Neural crest cell (in vitro differentiated cells): ENCODE measurements at places on chromosomes 3 and 15.

DNA sequence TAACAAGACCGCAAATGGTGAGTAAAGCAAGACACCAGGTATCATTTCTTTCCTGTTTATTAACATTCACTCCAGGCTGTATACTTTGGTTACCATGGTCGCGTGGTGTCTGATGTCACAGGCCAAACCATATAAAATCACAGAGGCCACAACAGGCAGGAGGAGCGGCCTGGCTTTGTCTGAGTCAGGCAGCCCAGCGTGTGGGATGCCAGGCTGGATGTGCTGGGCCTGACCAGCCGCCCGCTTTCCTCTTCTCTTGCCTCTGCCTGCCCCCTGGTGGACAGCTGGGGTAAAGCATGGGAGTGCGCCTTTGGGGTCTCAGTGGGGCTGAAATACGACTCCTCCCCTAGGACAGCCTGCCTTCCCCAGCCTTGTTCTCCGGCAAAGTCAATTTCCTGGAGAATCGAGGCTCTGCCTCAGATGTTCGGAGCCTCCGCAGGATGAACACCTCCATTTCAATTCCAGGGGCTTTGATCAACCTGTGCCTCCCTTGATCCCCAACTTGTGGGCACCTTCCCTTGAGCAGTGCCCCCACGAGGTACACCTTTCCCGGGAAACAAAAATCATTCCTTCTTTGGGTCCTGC is 78.2 kb downstream of the CCNL1 start:
- peak; percentile 100 for DNase-seq

GRCh38 chr3:98215051-98215450 is 48.6 kb downstream of the OR5H15 start:
- DNase-seq, result no peak

DNA sequence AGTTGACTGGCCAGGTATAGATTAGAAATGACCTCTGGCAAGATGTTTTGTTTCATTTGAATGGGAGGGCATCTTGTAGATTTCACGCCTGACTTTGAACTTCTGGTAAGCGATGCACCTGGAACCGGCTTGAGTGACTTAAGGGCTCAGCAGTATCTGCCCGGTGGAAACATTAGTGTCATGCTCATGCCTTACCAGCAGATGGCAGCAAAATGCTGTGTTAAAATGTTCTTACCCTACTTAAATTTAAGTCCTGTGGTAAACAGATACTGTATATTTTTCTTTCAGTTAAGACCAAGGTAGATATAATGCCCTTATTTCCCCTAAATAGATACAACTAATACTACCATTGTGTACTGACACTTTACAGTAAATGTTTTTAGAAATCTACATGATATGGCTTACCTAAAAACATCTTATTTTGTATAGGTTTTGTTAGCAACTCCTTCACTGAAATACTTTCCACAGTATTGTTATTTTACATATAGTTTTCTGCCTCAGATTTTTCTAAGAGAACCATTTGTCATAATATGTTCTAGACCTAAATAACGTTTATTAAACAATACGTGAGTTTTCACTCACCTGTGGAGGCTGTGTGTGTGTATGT is 25.5 kb downstream of the ASB7 start:
- DNase-seq, result peak; percentile 69

DNA sequence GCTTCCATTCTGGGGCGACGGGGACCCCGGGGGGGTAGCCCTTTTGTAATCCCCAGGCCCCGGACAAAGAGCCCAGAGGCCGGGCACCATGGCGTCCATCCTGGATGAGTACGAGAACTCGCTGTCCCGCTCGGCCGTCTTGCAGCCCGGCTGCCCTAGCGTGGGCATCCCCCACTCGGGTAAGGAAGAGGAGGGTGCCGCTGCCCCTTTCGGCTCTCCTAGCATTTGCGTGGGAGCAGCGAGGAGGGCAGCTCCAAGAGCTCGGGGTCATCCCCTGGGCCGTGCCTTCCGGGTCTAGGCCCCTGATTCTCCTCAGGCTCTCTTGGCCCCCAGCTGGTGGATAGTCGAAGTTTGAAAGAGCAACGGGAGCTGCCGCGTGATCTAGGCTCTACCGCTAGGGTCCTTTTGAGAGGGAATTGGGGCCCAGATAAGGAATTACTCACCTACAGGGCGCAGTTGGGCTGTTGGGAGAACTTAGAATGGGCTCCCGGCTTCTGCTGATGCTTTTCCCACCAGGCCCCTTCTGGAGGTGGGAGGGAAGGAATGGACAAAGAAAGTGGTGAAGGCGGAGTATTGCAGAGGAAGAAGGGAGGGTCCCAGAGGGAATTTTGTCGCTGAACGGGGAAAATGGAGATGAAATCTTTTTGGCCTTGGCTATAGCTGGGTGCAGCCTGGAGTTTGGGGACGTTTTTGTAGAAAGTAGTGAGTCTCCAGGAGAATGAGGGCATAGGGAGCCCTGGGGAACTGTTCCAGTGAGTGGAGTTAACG is 615 bp downstream of the VPS18 start:
- peak; percentile 56 for DNase-seq

DNA sequence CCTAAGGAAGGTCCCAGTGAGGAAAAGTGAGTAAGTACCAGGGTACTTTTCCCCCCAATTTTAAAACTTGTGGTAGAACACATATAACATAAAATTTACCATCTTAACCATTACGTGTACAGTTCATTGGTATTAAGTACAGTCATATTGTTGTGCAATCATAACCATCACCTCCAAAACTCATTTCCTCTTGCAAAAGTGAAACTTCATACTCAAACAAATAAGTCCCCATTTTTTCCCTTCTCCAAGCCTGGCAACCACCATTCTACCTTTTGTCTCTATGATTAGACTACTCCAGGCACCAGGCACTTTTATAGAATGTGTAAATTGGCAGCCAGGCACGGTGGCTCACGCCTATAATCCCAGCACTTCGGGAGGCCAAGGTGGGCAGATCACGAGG is 12.2 kb downstream of the PRC1 start:
- no peak for DNase-seq

GRCh38 chr3:197450308-197450707 is 105.5 kb downstream of the BDH1 start:
- no peak for DNase-seq

GRCh38 chr15:78069052-78069414 is 8.5 kb downstream of the TBC1D2B start:
- DNase-seq, result no peak

- DNase-seq, result no peak
Observed at GRCh38 chr15:94526071-94526689, 294.8 kb downstream of the MCTP2 start.

DNA sequence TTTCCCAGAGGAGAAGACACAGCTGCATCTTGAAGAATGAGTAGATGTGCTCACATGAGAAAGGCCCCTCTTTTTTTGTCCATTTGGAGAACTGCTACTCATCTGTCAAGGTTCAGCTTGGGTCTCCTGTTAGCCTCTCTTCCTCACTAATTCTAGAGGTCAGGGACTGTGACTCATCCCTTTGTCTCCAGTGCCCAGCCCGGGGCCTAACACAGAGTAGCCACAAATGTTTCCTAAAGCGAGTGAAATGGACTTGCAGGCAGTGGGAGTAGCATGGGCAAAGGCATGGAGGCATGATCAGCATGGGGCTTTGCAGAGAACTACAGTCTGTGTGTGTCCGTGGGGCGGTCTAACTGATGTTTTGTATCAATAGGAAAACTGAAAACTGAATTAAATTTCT is 33.9 kb upstream of the MRPS22 start:
- no peak for DNase-seq

- DNase-seq, result peak; percentile 55
Observed at GRCh38 chr3:192409201-192409837, 318.0 kb downstream of the FGF12 start.

DNA sequence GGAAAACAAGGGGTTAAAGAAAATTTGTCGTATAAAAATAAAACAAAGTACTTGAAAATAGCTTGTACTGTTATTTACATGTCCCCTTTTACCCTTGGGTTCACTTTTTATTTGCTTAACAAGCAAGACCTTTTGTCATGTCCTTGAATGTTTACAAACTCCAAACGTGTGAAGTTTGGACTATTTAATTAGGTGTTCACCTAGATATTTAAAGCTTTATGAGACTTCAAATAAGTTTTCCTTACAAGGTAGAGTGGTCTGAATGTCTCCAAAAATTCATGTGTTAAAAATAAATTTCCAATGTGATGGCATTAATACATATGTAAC is 242.0 kb upstream of the TTC14 start:
- no peak for DNase-seq

GRCh38 chr3:72109327-72110259 is 324.6 kb upstream of the PROK2 start:
- no peak for DNase-seq

DNA sequence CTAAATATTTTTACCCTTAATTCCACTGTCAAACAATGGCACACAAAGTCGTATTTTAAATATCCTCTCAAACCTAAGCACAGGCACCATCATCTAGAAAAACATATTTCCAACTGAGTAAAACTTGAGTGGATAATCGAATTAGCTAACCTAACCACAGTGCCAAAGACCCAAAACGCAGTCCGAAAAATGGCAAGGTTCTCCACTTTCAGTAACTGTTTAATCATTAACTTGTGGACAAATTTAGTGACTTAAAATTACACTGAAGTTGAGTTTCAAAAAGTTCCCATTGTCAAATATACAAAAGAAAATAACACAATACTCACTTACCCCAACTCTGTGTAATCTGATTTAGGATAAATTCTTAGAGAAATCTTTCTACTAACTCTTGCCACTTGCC is 10.0 kb downstream of the CNBP start:
- no peak for DNase-seq

GRCh38 chr3:158347966-158348365 is 223.0 kb upstream of the MLF1 start:
- DNase-seq, result no peak

DNA sequence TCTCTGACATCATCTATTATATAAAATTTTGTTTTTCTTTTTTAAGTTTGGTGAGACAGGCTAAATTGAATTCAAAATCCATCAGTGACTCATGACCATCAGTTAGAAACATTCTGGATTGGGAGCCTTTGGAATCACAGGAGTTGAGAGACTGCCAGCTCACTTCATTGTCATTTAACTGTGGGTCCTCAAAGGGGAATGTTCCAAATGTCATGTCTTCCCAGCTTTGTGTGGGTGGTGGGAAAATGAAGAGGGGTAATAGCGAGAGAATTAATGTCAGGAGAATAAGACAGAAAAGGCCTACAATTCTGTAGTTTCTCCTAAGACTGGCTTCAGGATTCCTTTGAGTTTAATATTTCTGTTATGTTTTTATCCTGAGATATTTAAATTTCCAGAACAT is 1051.9 kb downstream of the FHIT start:
- DNase-seq, result no peak

DNA sequence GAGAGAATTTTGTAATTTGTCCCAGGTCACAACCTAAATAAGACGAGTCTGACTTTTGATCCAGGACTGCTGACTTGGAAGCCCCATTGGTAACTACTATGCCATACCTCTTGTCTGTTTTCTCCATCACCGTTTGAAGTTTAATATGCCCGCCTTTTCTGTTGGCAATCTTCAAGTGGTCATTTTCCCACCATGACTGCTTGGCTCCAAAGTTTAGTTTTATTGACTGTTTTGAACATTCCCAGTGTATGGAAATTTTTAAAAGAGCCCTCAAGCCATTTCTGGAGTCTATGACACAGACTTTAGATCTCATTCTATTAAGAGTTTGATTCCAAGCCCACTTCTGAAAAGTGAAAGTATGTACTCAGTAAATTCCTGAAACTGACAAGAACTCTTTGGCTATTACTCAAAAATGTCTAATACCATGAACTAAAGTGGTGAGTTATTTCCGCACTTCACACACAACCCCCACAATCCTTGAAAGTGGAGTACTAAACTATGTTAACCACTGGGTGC is 136.7 kb upstream of the ADAMTS9 start:
- DNase-seq, result no peak

- no peak for DNase-seq
Observed at GRCh38 chr15:46786590-46787285, 930.6 kb upstream of the SEMA6D start.

DNA sequence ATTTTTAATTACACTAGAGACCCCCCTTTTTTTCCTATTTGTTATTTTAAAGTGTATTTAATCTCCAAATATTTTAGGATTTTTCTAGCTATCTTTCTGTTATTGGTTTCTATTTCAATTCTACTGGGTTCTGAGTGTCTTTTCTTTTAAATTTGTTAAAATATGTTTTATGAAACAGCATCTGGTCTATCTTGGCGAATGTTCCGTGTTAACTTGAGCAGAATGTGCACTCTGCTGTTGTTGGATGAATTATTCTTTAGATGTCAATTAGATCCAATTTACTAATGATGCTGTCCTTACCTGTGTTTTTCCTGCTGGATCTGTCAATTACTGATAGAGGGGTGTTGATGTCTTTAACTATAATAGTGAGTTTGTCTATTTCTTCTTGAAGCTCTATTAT is 462.0 kb upstream of the CNTN3 start:
- DNase-seq, result no peak

DNA sequence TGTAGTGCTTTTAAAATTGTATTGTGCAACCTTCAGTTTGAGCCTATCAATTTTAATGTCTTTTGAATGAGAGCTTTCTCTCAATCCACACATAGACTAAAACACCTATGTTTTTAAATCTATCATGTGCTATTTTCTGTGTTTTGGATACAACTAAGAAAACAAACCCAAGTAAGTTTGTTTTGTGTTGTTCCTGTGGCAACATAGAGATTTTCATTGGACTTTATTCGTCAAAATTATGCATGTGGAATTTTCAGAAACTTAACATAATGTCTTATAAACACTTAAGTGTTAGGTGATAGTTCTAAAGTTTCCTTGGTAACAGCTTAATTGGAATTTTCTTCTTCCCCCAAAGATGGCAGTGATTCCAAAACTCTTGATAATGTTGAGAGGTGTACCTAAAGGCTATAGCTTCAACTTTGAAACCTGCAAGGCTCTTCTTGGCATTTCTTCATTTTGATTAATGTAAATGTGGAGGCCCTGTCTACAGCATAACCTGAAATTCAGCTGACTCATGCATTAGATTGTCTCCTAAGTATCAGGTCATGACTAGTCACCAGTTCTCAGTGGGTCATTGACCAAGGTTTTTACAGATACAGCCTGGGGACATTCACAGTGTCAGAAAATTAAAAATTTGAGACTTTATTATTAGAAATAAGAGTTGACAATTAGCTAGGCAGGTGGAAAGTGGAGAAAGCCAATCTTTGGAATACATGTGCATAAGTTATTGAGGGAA is 44.4 kb downstream of the COL6A5 start:
- DNase-seq, result no peak
